NCI-H226 (cell line): ENCODE measurements at places on chromosomes 5 and 9.

- DNase-seq, result no peak
These were observed 31.7 kb downstream of the CLTA start for GRCh38 chr9:36222449-36222848.

- no peak for DNase-seq
These were observed 534.5 kb upstream of the CLINT1 start for GRCh38 chr5:158393457-158393856.

DNA sequence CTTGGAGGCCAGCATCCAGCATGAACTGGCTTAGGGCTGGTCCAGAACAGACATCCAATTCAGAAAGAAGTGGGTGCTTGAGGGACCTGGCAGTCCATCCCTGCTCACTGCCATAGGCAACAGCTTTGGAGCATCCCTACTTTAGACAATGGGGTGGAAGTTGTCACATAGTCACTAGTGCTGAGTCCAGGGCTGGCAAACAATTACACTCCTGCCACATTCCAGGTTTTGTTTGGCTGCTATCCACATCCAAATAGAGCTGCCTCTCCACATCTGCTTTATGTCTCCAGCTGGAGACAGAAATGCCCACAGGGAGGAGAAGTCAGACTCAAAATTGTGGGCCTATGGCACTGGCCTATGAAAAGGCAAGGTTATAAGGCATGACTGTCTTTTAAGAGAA is 7.0 kb downstream of the FSTL4 start:
- no peak for DNase-seq

- peak; percentile 87 for DNase-seq
These were observed at the start of gene RAB3C for GRCh38 chr5:58582803-58583491. Gene RAB3C, plus strand, starts transcription at chr5:58583075. Its CDS starts 134 bp downstream, at chr5:58583209.

- DNase-seq, result no peak
These were observed 235.1 kb downstream of the GADD45G start for GRCh38 chr9:89839952-89840351.

DNA sequence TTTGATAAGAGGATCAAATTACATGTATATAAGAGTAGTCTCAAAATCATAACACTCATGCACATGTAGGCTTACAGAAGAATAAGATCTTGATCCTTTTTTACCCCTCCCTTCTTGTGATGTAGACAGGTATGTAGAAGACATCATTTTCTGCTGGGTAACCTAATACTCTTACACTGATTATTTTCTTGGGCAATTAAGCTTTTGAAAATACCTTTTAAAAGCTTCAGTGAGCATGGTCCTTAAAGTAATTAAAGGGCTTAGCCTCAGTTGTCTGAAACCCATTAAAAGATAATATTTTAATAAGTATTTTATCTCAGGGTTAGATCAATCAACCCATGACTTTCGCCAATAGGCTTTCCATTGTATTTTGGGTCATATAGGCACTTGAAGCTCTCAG is 50.6 kb downstream of the ALDH1A1 start:
- no peak for DNase-seq

DNA sequence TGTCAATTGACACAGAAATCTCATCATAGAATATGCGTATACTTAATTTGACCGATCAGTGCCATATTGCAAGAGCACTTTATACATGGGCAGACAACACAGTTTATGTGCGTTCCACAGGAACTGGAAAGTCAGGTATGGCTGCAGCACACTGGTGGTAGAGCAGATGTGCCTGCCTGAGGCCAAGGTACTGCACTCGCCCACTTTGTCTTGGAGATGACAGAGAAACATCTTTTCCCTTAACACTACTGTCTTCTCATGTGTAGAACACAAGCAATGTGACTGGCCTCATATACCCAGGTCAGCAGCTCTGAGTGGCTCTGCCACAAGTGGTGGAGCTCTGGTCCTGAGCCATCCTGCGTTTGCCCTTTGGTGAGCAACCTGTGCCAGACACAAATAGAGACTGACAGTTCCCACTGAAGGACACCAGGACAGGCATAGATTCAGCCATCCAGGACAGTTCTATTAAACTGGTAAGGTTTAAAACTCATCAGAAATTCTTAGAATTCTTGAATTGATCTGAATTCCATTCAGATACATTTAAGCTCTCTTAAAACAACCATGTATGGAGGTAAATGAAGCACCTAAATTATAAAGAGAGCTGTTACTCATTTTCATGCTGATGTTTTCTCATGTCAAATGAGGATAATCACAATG is 21.0 kb upstream of the PPP2CA start:
- DNase-seq, result no peak

- no peak for DNase-seq
These were observed 3.6 kb downstream of the PAEP start for GRCh38 chr9:135565141-135565628.

DNA sequence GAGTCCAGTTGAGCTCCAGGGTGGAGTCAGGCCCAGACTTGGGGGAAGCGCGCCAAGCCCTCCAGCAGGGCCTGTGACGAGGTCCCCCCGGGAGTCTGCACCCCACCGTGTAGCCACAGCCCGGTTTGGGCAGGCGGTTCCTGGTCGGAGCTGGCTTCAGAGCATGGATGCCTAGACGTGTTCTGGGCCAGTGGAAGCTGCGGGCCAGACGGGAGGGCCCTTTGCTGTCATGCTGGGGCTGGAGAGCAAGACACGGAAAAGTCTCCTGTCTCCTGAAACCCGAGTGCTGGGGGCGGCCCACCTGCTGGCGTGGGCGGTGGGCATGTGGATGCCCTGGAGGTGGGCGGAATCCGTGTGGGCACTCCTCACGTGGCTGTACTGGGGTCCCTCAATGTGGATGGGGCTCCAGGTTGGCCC is 1.9 kb downstream of the GPSM1 start:
- DNase-seq, result no peak

DNA sequence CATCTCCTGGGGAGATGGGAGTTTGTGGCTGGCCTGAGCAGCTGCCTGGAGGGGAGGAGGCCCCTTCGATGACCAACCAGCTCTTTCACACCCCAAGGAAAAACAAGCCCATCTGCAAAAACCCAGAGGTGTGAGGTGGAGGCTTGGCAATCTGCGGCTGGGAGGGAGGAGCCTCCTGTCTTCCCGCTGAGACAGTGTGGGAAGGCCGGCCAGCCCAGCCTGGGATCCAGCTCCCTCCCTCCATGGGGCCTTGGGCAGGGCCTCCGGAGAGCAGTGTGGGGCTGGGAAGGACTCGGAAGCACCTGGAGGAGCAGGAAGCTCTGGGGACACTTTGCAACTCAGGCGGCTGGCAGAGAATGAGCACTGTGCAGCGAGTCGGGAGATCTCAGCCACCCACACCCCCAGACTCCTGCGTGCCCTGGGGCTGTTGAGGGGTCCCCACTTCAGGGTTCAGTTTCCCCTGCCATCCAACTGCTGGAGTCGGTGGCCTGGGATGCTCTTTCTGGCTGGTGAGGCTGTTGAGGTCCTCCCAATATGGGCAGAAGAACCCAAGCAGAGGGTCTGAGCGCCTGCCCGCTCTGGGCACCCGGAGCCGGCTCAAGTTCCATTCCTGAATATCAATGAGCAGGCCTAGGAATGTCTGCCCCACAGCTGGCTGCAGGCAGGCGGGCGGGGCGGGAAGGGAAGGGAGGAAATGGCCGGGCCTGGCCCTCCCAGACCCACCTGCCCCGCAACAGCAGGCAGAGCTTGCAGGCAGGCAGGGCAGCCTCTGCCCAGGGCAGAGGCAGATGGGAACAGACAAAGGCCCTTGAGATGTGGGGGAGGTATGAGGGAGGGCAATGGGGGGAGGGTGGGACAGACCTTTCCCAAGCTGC is 101.1 kb downstream of the FGF18 start:
- peak; percentile 75 for DNase-seq

DNA sequence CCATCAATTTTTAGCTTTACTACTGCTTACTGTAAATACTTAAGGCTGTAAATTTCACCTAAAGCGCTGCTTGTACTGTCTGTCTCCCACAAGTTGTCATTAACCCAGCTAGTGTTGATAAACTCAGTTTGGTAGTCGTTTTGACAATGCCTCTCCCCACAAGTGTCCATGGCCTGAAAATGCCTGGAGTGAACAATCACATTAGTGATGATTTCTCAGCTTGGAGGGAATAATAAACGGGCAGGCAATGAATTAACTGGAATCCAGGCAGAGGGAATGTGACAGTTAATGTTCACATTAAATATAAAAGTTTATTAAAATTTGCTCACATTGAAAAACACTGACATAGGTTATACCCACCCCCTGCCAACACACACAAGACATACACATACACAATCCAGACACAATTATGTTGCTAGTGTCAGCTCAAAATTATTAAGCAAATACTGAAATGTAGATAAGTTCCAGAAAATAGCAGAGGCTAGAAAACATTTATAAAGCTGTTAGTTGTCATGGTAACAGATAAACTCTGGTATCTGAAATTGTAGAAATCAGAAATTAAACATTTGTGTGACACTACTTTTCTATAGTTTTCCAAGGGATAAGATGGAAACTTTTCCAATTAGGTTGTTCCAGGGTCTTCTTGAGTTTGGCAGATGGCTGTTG is 341.9 kb downstream of the DIRAS2 start:
- no peak for DNase-seq

- DNase-seq, result peak; percentile 75
These were observed 118.4 kb upstream of the KCNN2 start for GRCh38 chr5:114243281-114243971.
